ENCODE measurements at places on chromosomes 12 and 14.

GRCh38 chr12:90112666-90113065, 404.0 kb upstream of the ATP2B1 start:
- no peaks in the 10 kb centered on the region for H3K4me1 ChIP-seq
- H3K4me3 ChIP-seq: no peak overlapping the region
- H3K36me3 ChIP-seq: no peaks in the 10 kb centered on the region
- DNase-seq: no peak

- H3K4me3 ChIP-seq: no peak overlapping the region
- no peaks in the 10 kb centered on the region for H3K27me3 ChIP-seq
- DNase-seq: no peak
- peaks cover 2% of the 10 kb centered on the region for H3K4me1 ChIP-seq
These were observed 1.3 kb downstream of the SLC39A5 start for GRCh38 chr12:56231184-56231582.

DNA sequence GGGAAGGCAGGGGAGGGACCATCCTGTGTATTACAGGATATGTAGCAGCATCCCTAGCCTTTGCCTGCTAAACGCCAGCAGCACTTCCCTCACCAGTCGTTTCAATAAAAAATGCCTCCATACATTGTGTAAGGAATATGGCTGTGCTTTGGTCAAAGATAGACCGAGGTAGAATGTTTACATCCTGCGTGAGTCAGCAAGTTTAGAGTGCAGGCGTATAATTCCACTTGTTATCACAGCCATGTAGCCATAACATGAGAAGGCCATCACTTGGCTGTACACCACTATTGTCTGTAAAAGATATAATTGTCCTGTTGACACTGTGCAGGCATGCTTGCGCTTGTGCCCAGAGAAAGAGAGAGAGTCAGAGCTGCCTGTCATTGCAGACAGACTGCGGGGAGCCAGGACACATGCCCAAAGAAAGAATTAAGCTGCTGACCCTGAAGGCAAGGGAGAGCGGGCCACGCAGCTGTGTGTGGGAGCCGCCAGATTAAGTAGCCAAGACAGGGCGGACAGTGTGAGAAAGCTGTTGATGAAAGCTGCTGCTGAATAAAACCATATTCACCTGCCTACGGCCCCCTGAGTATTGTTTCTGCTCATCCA, 68.4 kb downstream of the CRACR2A start:
- H3K27me3 ChIP-seq: no peaks in the 10 kb centered on the region
- H3K4me3 ChIP-seq: no peak overlapping the region
- H3K4me1 ChIP-seq: peaks cover 10% of the 10 kb centered on the region
- peaks cover 12% of the 10 kb centered on the region for H3K36me3 ChIP-seq

DNA sequence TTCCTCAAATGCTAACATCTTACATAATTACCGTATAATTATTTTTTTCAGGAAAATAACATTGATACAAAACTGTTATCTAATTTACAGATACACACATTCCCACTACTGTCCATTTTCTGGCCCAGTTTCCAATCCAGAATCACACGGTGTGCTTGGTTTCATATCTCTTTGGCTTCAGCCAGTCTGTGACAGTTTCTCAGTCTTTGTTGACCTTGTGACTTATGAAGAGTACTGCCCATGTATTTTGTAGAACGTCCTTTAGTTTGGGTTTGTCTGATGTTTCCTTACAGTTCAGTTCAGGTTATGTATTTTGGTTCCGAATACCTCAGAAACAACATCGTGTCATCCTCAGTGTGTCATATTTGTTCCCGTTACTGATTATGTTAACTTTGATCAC, 16.2 kb downstream of the RXYLT1 start:
- H3K4me3 ChIP-seq: no peak overlapping the region
- no peak for DNase-seq
- H3K27me3 ChIP-seq: no peaks in the 10 kb centered on the region

GRCh38 chr14:102686196-102686801, 91.0 kb upstream of the TRAF3 start:
- no peak for DNase-seq
- no peaks in the 10 kb centered on the region for H3K4me1 ChIP-seq
- peaks cover 3% of the 10 kb centered on the region for H3K36me3 ChIP-seq
- H3K27me3 ChIP-seq: no peaks in the 10 kb centered on the region
- H3K4me3 ChIP-seq: no peak overlapping the region
- H3K27ac ChIP-seq: no peak overlapping the region

GRCh38 chr14:61950340-61950739, 188.1 kb downstream of the SNAPC1 start:
- peaks cover 23% of the 10 kb centered on the region for H3K27me3 ChIP-seq
- no peaks in the 10 kb centered on the region for H3K36me3 ChIP-seq
- H3K4me3 ChIP-seq: no peak overlapping the region
- no peaks in the 10 kb centered on the region for H3K4me1 ChIP-seq

- peak; percentile 36 for DNase-seq
- H3K27ac ChIP-seq: peak overlapping the region; percentile 78
These were observed 259.2 kb upstream of the CRY1 start for GRCh38 chr12:107352347-107353081.

DNA sequence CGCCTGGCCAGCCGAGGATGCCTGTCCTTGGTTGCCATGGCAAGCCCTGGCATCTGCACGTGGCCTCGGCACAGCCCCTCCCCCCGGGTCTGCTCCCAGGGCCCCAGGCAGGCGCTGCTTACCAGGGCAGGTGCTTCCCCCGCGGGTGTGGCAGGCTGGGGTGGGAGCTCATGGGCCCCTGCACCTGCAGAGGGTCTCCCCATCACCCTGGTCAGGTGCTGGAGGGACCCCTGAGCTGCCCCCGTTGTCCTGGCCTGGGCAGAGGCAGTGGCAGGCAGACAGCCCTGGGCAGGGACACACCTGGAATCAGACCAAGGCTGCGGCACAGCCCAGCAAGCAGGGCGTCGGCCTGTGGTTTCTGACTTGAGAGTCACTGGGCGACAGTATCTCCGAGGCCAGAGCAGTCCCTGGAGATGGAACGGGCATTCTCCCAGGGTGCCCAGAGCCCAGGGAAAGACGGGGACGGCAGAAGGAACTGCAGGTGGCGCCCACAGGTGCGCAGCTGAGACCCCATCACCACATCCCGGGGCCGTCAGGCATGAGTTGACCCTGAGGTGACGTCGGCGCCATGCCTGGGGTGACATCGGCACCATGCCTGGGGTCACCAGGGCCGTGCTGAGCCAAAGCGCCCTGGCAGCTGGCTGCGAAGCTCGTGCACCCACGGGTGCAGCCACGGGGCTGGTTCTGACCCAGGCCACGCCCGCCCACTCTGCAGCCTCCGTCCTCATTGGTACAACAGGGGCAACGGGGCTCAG, 56.1 kb upstream of the FBRSL1 start:
- no peaks in the 10 kb centered on the region for H3K36me3 ChIP-seq
- no peak overlapping the region for H3K4me3 ChIP-seq
- peaks cover 4% of the 10 kb centered on the region for H3K27me3 ChIP-seq
- H3K4me1 ChIP-seq: peaks cover 39% of the 10 kb centered on the region
- DNase-seq: no peak

DNA sequence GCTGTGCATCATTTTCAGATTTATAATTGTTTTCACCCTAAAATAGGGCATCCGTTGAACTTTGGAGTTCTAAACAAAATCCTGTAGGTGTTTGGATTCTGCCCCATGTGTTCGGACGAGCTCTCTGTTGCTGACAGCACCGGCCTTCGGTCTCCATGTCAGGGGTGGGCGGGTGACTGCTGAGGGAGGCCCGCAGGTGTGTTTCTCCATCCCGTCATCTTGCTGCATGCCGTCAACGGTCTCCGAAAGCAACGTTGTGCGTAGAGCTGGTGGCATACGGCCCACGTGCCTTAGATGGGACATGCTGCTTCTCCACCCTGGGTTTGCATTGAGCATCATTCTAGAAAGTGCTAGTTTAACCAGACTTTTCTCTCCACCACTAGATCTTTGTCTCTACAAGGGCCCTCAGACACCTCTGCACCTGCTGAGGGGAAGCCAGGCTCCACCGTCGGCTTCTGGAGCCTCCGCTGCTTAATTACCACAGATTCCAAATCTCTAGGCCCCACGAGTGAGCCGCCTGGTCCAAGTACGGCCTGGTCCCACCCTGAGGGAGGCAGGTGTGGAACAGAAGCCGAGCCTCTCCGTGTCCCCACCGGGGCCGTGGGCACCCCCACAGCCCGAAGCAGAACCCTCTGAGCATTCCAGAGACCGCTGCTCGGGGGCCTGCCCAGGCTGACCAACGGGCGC, 15.7 kb upstream of the AMN start:
- H3K4me1 ChIP-seq: peaks cover 5% of the 10 kb centered on the region
- peaks cover 20% of the 10 kb centered on the region for H3K36me3 ChIP-seq
- H3K4me3 ChIP-seq: no peak overlapping the region

DNA sequence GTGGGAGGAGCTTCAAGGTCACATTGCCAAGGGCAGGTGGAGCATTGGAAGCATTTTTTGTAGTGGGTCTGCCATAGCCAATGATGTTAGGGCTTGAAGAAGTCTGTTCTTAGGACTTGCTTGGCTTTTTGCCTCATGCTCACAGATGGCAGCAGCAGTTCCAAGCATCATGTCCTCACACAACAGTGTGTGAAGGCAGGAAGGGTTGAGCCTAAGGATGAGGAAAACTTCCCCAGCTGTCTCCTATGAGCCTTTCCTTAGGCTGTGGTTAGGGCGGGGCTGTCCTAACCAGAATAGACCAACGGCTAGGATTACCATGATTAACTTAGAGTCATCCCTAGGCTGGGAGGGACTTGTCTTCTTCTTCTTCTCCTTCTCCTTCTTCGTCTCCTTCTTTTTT, 76.2 kb upstream of the KCNA1 start:
- no peak overlapping the region for H3K4me3 ChIP-seq
- no peak for DNase-seq
- H3K27me3 ChIP-seq: peaks cover 17% of the 10 kb centered on the region
- no peak overlapping the region for H3K27ac ChIP-seq
- peaks cover 50% of the 10 kb centered on the region for H3K4me1 ChIP-seq

DNA sequence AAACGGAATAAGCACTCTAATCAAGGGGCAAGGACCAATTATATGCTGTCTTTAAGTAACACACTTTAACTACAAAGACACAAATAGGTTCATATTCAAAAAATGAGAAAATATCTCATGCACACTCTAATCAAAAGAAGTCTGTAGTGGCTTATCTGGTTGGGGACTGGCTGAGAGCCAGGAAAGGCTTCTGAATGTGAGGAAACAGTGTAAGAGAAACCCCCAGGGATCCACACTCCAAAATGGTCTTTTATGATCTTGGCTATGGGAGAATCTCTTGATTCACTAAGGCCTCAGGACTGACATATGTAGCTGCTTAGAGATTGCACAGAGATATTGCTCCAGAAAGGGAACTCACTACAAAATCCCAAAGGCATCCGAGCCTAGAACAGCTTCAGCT, 10.3 kb downstream of the CTSG start:
- no peaks in the 10 kb centered on the region for H3K4me1 ChIP-seq
- peaks cover 20% of the 10 kb centered on the region for H3K27me3 ChIP-seq
- no peak overlapping the region for H3K4me3 ChIP-seq

GRCh38 chr12:80553316-80553715, 109.3 kb downstream of the PTPRQ start:
- H3K4me3 ChIP-seq: no peak overlapping the region
- no peaks in the 10 kb centered on the region for H3K4me1 ChIP-seq
- H3K27ac ChIP-seq: no peak overlapping the region

- no peak overlapping the region for H3K27ac ChIP-seq
- no peak overlapping the region for H3K4me3 ChIP-seq
- H3K36me3 ChIP-seq: no peaks in the 10 kb centered on the region
These were observed 6.4 kb upstream of the TTC8 start for GRCh38 chr14:88818018-88818417.

DNA sequence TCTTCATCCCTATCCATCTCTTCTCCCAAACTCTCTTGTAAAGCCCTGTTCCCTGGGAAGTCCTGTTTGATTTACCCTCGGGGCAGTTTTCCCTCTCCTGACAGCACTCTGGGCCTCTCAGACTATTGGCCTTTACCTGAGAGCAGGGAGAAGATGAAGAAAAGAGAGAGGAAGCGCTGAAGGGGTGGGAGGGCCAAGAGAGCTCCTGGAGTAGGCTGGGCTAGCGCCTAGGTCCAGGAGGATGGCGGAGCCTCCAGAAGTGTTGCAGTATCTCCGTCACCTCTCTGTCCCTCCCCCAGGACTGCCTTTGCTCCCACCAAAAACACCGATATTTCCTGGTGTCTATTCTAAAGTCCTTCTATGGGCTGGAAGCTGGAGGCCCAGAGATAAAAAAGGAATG, 5.7 kb upstream of the IGFBP6 start:
- H3K4me3 ChIP-seq: no peak overlapping the region
- no peak overlapping the region for H3K27ac ChIP-seq
- H3K36me3 ChIP-seq: no peaks in the 10 kb centered on the region
- H3K4me1 ChIP-seq: peaks cover 16% of the 10 kb centered on the region

DNA sequence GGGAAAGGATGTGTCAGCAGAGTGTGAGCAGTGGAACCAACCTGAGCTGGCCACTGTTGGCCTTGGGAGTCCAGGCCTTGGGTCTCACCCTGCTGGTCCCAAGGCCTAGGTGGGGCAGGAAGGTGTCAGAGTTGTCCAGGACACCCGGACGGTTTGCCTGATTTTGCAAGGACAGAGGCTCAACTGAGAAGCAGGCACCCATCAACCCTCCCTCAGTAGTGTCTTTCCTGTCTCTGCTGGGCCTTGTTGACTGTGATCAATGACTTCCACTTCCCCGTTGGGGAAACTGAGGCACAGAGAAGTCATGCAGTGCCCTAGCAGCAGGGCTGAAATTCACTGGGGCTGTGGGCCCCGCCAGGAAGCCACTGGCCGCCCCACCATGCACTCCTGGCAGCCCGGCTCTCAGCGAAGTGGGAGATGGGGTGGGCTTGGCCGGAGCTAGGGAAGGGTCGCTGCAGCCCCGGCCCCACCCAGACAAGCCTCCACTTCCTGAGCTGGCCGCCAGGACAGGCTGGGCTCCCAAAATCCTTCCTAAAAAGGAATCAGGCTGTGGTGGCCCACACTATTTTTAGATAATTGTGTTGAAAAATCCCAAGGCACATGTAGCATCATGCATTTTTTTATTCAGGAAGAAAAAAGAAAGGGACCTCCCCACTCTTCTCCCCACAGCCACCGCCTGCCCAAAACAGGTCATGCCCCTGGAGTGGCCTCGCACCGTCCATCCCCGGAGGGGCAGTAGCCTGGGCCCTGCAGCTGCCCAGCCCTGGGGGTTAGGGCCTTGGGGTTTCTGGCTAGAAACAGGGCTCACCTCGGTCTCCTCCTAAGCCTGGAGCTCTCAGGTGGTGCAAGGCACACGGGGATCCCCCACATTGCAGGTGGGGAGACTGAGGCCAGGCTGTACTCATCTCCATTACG, 127.4 kb downstream of the CALM1 start:
- no peaks in the 10 kb centered on the region for H3K36me3 ChIP-seq
- H3K4me3 ChIP-seq: no peak overlapping the region
- no peak for DNase-seq
- no peaks in the 10 kb centered on the region for H3K27me3 ChIP-seq
- no peaks in the 10 kb centered on the region for H3K4me1 ChIP-seq

Data from activated CD8-positive, alpha-beta T cell treated with anti-CD3 and anti-CD28 coated beads, Interleukin-2, amount 10 ng/mL, durations not matched to agents 7 days and 5 days (primary cell).